ENCODE measurements at places on chromosomes 4 and X. TPM values are rescaled to one million over a fixed set of nuclear protein-coding genes. Genes with fewer than 3 reads are reported as not detected.

DNA sequence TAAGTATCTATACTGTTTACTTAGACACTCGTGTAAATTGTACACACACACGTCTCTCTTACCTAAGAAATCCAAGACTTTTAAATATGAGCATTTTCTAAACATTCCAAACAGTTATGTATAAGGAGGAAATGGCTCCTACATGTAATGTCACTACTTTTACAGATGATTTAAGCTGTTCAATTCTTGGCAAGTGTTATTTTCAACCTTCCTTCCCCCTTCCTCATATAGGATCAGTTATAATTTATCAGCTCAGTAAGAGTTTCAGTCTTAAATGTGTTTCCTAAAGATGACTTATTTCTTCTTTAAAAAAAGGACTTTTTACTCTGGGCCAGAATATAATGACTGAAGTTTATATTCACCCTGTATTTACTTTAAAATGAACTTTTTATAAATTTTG, 601.1 kb downstream of the ANKRD50 start:
- no peaks in the 10 kb centered on the region for H3K4me1 ChIP-seq
- no peak overlapping the region for H3K4me3 ChIP-seq
- no peaks in the 10 kb centered on the region for H3K27me3 ChIP-seq
- H3K27ac ChIP-seq = no peak overlapping the region
- H3K36me3 ChIP-seq = no peaks in the 10 kb centered on the region

- no peaks in the 10 kb centered on the region for H3K4me1 ChIP-seq
- H3K27me3 ChIP-seq = no peaks in the 10 kb centered on the region
- no peak for DNase-seq
- H3K4me3 ChIP-seq = no peak overlapping the region
- H3K27ac ChIP-seq = no peak overlapping the region
These were observed 74.8 kb downstream of the HTRA3 start for GRCh38 chr4:8344377-8344776.

DNA sequence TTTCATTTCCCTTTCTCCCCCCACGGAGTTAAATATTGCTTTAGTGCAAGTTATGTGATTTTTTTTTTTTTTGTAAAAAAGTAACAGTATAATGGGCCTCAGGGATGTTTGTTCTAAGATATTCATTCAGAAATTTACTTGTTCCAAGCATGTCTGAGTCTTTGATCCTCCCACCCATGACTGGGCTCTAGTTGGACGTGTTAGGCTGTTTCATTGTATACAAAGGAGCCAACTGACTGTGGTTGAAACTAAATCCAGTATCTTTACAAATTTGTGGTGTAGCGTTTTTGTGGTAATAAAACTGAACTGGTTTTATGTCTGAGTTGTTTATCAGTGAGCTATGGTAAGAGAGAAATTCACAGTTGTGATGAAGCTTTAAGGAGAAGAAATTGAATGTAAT, 74.1 kb downstream of the DOCK11 start:
- no peak for DNase-seq
- no peaks in the 10 kb centered on the region for H3K4me1 ChIP-seq
- no peak overlapping the region for H3K27ac ChIP-seq
- no peaks in the 10 kb centered on the region for H3K27me3 ChIP-seq
- no peaks in the 10 kb centered on the region for H3K36me3 ChIP-seq

- no peaks in the 10 kb centered on the region for H3K4me1 ChIP-seq
- no peaks in the 10 kb centered on the region for H3K36me3 ChIP-seq
- H3K27ac ChIP-seq = no peak overlapping the region
- no peak for DNase-seq
These were observed 1653.3 kb upstream of the PCDH7 start for GRCh38 chr4:29066861-29067260.

Gene HERC6
- 6.3 TPM for total RNA-seq

Gene RTL9
- total RNA-seq = not detected

Gene PCDH7
- total RNA-seq = 18.0 TPM

GRCh38 chr4:91488946-91489345, 814.8 kb upstream of the GRID2 start:
- H3K27ac ChIP-seq = no peak overlapping the region
- DNase-seq = no peak
- H3K36me3 ChIP-seq = no peaks in the 10 kb centered on the region
- no peaks in the 10 kb centered on the region for H3K4me1 ChIP-seq

GRCh38 chrX:123603491-123603890, 129.4 kb downstream of the THOC2 start:
- no peak overlapping the region for H3K4me3 ChIP-seq
- H3K27ac ChIP-seq = no peak overlapping the region
- H3K4me1 ChIP-seq = no peaks in the 10 kb centered on the region
- no peaks in the 10 kb centered on the region for H3K27me3 ChIP-seq

Gene ZNF674
- 3.6 TPM for total RNA-seq

- no peaks in the 10 kb centered on the region for H3K27me3 ChIP-seq
- H3K4me3 ChIP-seq = no peak overlapping the region
- no peak overlapping the region for H3K27ac ChIP-seq
- no peaks in the 10 kb centered on the region for H3K4me1 ChIP-seq
- no peak for DNase-seq
- no peaks in the 10 kb centered on the region for H3K36me3 ChIP-seq
These were observed 163.0 kb upstream of the TBL1X start for GRCh38 chrX:9301836-9302235.

DNA sequence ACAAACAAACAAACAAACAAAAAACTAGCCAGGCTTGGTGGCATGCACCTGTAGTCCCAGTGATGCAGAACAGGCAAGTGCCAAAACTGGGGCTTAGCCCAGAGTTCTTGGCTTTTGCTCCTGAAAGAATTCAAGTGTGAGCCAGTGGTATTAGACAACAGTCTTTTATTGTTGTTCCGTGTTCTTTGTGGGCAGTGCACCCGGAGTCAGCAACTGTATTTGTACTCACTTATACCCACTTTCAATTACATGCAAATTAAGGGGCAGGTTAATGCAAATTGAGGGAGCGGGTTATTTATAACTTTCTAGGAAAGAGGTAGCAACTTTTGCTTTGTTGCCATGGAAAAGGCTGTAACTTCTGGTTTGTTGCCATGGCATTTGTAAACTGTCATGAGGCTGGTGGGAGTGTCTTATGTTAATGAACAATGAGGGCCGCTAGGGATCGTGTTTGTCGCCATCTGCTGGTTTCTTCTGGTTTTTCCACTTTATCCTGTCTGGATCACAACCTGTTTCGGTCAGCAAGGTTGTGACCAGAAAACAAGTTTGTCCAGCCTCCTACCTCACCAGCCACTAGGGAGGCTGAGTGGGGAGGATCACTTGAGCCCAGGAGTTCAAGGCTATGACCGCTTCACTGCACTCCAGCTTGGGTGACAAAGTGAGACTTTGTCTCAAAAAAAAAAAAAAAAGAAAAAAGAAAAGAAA, 88.8 kb upstream of the ESX1 start:
- no peaks in the 10 kb centered on the region for H3K4me1 ChIP-seq
- no peak overlapping the region for H3K4me3 ChIP-seq
- no peaks in the 10 kb centered on the region for H3K36me3 ChIP-seq
- H3K27me3 ChIP-seq = no peaks in the 10 kb centered on the region

DNA sequence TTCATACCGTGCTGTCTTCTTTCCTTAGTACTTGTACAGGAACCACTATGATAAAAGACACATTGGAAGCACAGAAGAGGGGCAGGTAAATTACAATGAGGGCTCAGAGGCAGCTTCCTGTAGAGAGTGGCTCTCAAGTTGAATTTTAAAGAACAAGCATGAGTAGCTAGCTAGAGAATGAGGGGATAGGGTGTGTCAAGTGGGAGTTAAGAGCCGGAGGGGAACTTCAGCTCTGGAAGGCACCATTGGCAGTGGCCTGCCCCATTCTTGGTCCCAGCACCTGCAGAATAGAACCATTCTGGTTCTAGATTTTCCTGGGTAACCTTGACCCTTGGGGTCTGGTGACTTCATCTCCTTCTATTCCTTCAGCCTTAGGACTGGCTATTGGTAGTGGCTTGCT, 34.0 kb upstream of the JADE1 start:
- no peak for DNase-seq
- H3K4me3 ChIP-seq = no peak overlapping the region
- H3K27me3 ChIP-seq = no peaks in the 10 kb centered on the region

Data from colonic mucosa (tissue), 4 donors.